HCEC 1CT (cell line): ENCODE measurements at places on chromosomes 2 and 18.

- no peak for DNase-seq
These were observed 13.7 kb downstream of the FBLN7 start for GRCh38 chr2:112151701-112152440.

GRCh38 chr2:54657664-54658083 is 65.8 kb upstream of the EML6 start:
- DNase-seq: no peak

DNA sequence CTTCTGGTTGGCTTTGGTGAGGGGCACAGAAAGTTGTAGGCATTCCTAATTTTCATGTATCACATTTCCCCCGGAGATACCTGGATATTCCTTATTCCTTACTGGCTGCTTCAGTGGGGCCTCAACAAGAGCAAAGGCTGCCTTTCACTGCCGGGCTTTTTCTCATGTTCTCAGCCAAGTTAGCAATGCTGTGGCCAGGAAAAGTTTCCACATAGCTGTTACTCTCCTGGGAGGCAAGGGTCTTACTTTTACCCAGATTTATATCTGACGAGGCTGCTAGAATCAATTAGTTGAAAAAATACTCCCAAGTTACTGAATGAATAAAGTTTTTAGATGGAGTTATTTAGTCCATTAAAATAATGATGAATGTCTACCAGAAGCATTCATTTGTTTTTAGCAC is 230.5 kb downstream of the ZNF407 start:
- DNase-seq: no peak

- no peak for DNase-seq
These were observed 26.8 kb upstream of the RTTN start for GRCh38 chr18:70232261-70232660.

DNA sequence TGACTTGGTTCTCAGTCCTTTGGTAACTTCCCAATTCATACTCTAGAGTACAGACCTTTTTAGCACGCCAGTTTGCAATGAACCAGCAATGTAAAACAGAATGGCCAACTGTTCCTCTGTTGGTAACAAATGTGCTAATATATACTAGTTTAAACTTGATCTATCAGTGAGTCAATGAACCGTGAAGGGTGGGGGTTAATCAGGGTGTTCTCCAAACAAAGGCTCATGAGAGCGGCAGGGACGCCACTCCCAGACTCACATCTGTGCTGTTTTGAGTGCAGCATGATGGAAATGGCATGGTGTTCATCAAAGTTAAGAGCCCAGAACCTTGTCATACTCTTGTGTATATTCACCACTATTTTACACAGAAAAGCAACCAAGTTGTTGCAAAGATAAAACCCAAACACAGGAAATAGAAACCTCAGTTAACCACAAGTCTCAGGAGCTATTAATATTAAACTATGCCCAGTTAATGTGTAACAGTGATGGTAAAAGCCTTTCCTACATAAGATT is 70.3 kb downstream of the CERKL start:
- no peak for DNase-seq

- no peak for DNase-seq
These were observed 53.2 kb downstream of the IMPA2 start for GRCh38 chr18:12034241-12035100.

DNA sequence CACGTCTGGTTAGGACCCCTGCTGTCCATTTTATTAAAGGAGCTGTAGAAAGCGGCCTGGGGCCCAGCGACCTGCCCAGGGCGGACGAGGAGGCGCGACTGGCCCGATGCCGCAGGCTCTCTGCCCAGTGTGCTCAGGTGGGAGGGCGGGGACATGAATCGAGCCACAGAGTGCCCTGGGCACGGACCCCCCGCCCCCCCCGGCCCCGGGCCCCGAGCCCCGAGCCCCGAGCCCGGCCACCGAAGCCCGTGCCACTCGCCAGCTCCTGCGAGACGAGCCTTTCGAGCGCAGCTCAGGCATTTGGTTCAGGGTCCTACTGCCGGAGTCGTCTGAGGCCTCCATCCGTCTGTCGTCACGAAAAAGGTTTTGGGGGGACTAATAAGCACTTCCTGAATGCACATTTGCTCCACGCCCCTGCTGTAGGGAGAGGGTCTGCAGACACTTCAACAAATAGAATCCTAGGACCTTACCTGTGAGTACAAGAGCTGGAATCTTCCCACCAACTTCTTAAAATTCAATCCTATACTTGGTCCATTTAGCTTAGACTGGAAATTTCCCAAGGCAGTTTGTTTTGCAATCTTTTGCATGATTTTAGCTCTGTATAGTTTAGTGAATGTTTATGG is 602 bp upstream of the ADAM17 start:
- peak; percentile 28 for DNase-seq

DNA sequence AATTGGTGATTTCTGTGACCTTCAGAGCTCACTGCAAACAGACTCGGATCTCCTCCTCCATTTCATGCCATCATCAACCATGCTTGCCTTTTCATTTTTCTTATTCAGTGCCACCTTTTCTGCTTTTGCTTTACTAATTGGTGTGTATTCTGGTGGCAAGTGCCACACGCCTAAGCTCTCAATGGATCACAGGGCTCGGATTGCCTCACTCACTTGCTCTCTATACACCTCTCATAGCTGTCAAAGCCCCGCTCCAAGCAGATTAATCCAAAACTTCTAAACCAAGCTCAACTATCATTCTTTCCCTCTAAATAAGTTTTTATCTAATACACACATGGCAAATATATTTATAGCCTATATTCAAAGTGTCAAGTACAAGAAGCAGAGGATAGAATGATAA is 86.4 kb downstream of the PLEKHM3 start:
- no peak for DNase-seq
